ENCODE measurements at places on chromosomes 1 and 21.

DNA sequence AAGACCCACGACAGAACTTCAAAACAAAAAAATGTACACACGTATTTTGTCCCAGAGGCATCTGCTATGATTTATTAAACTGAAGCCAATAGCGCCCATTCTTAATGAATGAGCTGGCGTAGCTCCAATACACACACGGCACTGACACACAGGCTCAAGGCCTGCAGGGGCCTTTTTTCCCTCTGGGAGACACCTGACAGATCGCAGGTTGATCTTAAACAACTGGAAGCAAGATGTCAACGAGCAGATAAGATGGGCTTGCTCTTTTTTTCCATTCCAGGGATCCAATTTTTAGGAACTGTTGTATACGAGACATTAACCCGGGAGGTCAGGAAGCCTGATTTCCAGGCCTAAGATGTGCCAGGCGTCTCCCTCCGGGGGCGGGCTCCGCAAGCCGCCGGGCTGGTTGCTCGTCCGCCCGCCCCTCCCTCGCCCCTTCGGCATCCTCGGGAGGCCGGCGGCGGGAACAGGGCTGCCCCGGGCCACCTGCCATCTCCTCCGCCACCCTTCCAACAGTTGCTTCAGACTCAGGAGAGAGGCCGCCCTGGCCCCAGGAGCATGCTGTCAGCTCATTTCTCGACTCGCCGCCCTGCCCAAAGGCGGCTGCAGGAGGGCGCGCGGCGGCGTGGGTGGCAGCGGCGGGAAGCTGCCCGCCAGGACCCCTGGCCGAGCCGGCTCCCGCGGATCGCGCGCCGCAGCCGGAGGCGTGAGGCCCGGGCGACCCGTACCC, 735 bp downstream of the TTC13 start:
- peak; percentile 23 for DNase-seq

DNA sequence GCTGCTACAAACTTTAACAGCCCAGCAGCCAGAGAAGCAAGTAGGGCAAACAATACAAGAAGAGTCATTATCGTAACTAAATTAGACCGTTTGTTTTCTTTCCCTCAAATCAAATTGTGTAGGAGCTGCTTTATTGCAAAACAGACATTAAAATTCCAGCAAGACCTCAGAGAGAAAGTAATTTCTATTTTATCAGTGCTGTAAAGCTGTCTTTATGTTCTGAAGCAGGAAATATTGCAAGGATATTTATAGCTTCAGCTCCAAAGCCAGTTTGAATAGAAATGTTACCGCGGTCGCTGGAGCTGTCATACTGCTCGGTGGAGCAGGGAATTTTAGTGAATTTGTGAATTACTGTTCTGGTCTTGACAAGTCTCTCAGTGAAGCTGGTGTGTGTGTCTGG, 503.8 kb upstream of the PLXNA2 start:
- DNase-seq = peak; percentile 54

GRCh38 chr21:14239281-14239680, 23.3 kb downstream of the RBM11 start:
- DNase-seq = no peak

- DNase-seq = no peak
Measured at GRCh38 chr1:169487561-169487960, 1.8 kb upstream of the SLC19A2 start.

GRCh38 chr1:29875557-29876028, 639.3 kb downstream of the PTPRU start:
- peak; percentile 97 for DNase-seq

- DNase-seq = no peak
Measured at GRCh38 chr21:44919111-44919912, 1.4 kb downstream of the ITGB2 start.

DNA sequence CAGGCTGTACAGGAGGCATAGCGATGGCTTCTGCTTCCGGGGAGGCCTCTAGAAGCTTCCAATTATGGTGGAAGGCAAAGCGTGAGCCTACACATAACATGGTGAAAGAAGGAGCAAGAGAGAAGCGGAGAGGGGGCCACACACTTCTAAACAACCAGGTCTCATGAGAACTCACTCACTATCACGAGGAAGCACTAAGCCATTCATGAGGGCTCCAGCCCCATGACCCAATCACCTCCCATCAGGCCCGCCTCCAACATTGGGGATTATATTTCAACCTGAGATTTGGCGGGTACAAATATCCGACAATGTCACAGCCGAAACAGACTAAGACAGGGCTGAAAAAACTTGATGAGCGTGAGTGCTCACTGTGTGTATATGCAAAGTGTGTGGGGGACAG, 89.3 kb upstream of the CNIH3 start:
- DNase-seq = no peak

DNA sequence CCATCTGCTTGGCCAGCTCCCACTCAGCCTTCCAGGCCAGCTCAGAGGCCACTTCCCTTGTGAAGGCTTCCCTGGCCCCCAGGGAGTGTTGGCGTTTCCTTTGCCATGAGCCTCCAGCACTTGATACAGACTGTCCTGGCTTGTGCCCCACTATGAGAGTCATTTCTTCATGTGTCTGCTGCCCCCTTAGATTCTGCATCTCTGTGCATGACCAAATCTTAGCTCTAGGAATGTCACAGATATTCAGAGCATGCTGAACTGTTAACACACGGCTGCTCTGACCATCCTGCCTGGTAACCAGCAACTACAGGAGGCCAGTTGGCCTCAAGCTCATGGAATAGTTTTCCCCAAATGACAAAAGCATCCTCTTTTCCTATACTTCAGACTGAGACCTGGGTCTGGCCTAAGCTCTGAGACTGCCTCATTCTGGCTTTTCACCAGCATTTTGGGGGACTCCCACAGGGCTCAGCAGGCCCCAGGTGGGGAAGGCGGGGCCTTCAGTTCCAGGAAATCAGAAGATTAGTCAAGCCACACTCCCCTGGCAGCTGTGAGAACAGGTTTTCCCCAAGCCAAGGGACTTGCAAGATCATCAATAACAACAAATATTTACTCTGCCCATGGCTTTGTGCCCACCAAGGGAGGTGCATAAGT, 182.6 kb upstream of the EDN2 start:
- DNase-seq = no peak

DNA sequence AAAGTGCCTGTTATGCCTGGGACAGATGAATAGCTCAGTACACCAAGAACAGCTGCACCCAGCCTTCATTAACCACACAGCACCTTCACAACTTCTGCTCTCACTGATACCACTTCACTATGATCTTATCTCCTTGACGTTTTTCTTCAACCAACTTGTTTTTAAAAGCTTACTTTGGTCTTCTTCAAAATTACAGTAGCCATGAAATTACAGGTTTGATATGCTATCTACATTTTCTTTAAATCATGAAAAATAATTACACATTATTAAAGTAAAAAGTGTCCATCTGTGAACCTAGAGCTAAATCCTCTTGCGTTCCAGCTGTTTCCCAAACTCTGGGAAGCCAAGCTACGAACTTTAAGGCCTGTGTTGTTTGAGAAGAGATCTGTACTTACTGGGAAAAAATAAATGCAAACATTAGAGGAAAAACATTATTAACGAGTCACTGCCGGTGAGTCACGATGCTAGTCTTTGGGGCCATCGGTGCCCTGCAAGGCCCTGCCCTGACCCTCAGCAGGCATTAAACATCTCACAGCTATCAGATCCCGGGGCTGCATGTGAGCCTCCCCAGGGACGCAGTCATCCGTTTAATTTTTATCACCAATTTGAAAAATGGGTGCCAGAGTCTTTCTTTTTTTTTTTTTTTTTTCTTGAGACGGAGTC, 56.3 kb upstream of the GPR153 start:
- DNase-seq = no peak

GRCh38 chr1:206836111-206836510, 29.3 kb upstream of the IL20 start:
- no peak for DNase-seq

DNA sequence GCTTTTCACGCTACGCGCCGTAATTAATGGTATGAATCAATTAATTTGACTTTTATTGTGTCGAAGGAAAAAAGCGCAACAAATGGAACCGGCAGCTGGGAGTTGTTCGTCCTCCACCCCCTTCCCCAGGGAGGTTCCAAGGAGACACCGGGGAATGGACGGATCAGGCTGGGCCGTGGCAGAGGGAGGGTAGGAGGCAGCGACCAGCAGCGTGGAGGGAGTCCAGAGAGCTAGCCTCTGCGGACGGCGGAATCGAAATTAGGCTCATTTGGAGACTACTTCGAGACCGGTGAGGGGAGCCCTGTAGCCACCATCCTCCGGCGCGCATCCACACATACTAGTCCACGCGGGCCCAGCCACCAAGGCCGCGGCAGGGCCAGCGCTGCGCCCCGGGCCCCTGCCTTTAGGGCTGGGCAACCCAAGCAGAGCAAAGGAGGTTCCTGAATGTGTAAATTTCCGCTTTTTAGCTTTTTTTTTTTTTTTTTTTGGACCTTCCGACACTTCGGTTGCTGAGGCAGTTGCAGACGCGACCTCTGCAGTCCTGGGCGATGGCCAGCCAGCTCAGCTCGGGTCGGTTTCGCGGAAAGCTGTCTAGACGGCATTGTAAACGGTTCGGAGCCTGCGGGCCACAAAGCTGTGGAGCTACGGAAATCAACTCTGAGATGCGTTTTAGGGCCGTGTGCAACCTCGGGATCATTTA, 2.2 kb upstream of the FOXD3 start:
- DNase-seq = no peak

DNA sequence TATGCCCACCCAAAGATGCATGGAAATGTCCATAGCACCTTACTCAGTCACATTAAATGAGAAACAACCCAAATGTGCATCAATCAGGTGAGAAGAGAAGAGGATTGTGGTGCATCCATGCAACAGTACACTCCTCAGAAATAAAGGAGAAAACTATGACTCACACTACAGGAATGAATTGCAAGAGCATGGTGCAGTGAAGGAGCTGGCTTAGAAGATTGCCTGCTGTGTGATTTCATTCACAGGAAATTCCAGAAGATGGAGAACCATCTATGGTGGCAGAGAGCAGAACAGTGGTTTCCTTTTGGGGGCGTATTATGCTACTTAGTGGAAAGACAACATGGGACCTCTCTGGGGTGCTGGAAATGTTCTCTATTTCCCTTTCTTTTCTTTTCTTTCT, 278.6 kb upstream of the AJAP1 start:
- no peak for DNase-seq

GRCh38 chr1:246969621-246970020, 37.9 kb upstream of the AHCTF1 start:
- no peak for DNase-seq

DNA sequence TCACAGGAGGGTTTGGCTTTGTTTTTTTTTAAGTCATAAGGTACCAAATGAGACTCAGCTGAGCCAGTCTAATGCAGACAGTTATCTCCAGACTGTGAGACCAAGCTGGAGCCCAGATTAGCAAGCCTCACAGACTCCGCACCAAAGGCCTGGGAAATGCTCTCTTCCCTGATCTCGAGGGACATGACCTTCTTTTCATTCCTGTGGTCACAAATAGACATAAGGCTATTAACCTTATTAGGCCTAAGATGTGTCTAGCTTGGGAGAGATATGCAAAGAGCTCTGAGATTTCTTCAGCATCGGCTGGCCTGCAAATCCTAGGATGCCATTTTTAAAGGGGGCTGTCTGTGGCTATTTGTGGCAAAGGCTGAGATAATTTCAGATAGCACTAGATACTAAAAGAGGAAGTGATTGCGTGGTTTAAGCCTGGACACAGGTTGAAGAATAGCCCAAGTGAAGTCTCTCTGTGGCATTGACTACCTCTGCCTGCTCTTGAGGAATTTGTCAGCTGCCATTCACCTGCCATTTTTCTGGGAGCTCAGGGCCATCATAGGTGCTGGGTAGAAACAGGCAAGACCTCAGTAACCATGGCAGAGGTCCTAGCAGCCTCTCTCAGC, 301.3 kb downstream of the SIPA1L2 start:
- DNase-seq = no peak

DNA sequence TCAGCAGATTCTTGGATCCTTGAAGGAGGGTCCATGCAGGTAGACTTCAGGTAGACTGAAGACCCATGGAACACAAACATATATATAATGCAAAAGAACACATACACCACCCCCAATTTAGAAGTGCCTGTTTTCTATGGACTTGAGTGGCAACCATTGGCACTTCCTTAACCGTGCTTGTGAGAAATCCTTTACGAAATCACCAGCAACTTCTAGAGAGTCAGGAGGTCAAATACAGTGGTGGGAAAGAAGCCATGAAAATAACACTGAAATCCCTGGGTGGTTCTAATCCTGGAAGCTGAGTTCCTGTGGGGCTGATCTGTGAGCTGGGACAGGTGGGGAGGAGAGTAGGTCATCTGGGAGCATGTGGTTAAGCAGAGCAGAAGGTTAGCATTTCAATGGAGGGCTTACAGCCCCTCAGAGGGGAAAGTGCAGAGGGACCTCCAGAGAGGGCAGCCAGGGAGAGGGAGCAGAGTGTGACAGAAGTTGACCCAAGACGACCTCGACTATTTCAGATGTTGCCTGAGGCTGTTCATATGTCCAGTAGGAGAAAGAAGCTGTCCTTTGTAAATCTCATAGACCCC, 13.0 kb upstream of the IL10 start:
- no peak for DNase-seq

GRCh38 chr1:83800066-83800465, 198.9 kb downstream of the TTLL7 start:
- no peak for DNase-seq

GRCh38 chr1:10625076-10625475, 150.3 kb downstream of the PEX14 start:
- no peak for DNase-seq

GRCh38 chr1:101235696-101236515, 913 bp upstream of the S1PR1 start:
- no peak for DNase-seq

GRCh38 chr1:5903680-5904079, 88.5 kb downstream of the NPHP4 start:
- DNase-seq = no peak

GRCh38 chr1:219188331-219188803, 14.7 kb downstream of the LYPLAL1 start:
- no peak for DNase-seq

DNA sequence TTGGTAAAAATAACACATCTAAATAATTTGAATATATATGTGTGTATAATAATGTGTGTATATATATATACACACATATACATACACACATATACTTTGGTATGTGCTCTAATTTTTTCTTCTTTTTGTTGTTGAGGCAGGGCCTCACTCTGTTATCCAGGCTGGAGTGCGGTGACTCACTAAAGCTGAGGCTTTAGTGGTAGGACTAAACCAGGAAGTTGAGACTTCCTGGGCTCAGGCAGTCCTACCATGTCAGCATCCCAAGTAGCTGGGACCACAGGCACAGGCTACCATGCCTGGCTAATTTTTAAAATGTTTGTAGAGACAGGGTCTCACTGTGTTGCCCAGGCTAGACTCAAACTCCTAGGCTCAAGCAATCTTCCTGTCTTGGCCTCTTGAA, 46.7 kb upstream of the CXADR start:
- peak; percentile 29 for DNase-seq

GRCh38 chr1:84861988-84862644, 30.9 kb downstream of the LPAR3 start:
- no peak for DNase-seq
